ENCODE measurements at places on chromosomes 4 and X.

GRCh38 chrX:108001218-108001814 lies 19.1 kb upstream of the TEX13B start:
- DNase-seq, result peak; percentile 8

DNA sequence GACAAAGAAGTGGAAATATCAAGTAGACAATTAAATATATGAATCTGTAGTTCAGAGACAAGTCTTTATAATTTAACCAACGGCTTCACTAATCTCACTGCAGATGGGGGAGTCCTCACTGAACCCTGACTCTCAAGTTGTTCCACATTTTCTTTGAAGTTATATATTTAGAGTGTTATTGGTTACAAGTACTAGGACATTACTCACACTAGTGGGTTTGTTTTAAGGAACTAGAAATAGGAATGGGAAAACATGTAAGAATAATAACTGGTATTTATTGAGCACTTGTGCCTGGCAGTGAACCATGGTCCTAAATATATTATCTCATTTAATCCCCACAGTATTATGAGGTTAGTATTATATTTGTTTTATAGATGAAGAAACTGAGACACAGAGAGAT lies 22.0 kb downstream of the MND1 start:
- DNase-seq, result no peak

GRCh38 chr4:2961421-2961810 lies 1.8 kb downstream of the NOP14 start:
- DNase-seq, result no peak

GRCh38 chrX:134664202-134664601 lies 5.9 kb upstream of the PLAC1 start:
- no peak for DNase-seq

DNA sequence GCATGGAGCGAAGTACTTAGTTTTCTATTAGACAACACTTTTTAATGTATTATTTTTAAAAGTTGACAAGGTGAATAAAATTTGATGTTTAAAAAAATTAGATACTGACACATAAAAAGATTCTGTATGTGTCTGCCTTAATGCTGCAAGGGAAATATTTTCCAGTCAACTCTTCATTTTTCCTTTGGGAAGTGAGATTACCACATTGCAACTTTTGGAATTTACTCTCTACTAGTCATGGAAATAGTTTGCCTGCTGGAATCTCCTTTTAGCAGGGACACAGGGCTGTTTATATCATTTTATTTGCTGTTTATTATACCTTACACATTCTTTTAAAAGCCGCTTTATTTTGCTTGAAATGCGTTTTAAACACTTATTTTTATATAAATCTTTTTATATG lies 135.1 kb downstream of the MID1 start:
- no peak for DNase-seq

DNA sequence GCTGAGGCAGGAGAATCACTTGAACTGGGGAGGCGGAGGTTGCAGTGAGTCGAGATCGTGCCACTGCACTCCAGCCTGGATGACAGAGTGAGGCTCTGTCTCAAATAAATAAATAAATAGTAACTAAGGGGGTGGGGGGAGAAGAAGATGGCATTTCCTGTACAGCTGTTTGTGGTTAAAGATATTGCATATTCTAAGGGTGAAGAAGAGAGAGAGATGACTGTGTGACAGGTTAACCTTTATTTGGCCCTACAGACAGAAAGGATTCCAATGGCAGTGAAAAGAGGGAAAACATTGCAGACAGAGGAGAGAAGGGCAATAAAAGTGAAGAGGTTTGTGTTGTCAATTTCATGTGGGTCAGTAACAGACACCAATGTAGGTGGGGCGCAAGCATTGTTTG lies 9.4 kb downstream of the TASL start:
- DNase-seq, result no peak

GRCh38 chrX:19513383-19513782 lies 1.9 kb downstream of the MAP3K15 start:
- DNase-seq, result peak; percentile 67

DNA sequence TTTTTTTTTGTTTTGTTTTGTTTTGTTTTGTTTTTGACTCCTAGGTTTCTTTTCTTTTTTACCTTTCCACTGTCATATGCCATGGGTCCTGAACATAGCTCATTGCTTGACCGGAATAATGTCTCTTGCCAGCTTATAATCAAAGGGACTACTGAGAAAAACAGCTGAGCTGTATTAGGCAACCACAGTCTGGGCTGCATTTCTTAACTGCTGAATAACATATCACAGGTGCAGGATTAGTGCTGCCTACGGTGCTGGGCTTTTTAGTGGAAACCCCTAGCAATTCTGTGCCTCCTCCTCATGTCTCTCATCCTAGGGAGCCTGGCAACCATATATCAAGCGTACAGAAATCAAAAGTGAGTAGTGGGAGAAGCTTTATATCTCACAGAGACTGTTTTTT lies 333.5 kb downstream of the BMPR1B start:
- DNase-seq, result no peak

DNA sequence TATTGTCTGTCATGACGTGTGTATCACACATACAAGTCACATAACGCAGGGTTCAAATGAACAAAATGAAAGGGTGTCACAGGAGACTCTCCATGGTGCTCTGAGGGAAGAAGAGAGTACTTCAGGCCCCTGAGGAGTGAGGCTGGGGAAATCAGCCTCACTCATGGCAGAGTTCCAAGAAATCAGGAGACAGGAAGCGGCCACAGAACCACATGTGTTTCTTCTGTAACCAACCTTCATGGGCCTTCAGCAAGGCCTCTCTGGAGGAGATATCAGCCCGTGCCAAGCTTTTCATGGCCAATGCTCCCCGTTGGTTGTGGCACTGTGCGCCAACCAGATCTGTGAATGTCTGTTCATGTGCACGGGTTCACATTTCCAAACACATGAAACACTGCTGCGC lies 76.0 kb downstream of the NAT8L start:
- peak; percentile 30 for DNase-seq

DNA sequence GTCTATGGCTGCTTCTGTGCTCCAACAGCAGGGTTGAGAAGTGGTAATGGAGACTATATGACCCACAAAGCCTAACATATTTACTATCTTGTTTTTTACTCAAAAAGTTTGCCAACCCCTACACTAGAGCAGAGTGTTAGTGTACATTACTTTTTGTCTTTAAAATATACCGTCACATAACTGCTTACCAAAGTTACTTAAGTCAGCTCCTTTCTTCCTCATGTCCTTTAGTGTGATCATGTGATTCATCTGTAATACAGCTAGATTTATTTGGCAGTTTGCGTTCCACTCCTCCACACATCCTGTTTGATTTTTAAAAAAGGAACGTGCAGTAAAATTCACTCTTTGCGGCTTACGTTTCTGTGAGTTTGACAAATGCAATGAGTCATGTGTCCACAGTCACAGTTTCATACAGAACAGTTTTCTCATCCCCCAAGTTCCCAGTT lies 162.4 kb upstream of the GPRIN3 start:
- DNase-seq, result no peak

DNA sequence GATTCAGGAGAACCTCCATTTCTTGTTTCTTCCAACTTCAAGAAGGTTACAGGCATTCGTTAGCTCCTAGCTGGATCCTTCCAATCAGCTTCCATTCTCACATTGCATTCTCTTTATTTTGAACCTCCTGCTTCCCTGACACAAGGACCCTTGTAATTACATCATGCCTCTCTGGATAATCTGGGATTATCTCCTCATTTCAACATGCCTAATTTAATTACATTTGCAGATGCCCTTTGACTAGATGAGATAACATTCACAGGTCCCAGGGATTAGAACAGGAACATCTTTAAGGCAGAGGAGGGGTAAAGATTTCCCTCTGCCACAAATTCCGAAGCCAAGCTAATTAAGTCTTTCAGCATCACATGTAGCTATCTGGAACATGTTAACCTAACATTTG lies 753.8 kb upstream of the PCDH7 start:
- no peak for DNase-seq

DNA sequence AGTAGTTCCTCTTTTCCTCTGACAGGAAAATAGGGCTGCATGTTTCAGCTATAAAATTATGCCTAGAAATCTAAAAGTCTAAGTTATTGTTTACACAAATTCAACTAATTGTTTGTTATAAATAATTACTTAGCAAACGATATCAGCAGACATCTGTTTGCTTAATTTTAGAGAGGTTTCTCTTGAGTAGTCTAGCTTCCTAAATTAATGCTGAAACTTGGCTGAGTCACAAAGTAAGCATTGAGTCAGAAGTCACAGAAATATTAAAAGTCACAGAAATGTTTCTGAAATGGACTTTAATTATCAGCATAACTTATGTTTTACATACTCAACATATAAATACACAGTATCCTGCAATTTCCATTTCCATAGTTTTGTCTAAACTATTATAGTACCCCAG lies 1044.0 kb downstream of the CCSER1 start:
- DNase-seq, result no peak

DNA sequence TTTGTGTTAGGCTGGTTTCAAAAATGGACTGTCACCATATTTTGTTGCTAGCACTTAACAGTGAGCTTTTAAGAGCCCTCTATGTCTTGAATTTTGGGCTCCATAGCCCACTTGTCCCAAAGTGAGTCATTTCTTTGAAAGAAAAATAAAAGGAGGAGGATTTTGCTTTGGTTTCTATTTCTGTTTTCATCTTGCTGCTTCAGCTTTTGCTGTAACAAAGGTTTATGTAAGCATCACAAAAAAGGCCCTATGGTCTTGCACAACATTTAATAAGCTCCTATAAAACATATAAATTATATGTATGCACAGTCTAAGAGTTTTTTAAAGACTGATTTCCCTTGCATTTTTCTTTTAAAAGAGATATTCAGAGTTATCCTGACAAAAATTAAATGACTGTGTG lies 105.2 kb downstream of the PHOX2B start:
- DNase-seq, result no peak

- no peak for DNase-seq
These were observed 62.5 kb downstream of the AFAP1 start for GRCh38 chr4:7877176-7877575.

- DNase-seq, result no peak
These were observed 13.2 kb upstream of the NKX6-1 start for GRCh38 chr4:84512277-84512676.

GRCh38 chr4:178385481-178385880 lies 943.2 kb upstream of the AGA start:
- DNase-seq, result no peak

DNA sequence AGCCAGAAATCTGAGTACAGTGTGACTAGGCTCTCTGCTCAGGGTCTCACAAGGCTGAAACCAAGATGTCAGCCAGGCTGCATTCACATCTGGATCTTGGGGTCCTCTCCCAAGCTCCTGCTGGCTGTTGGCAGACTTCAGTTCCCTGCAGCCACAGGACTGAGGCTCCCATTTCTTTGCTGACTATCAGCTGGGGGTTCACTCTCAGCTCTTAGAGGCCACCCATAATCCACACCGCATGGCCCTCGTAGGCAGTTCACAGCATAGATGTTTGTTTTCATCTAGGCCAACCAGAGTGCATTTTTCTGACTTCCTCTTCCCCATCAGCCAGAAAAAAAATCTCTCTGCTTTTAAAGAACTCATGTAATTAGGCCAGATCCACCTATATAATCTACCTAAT lies 8.2 kb upstream of the WDR44 start:
- no peak for DNase-seq

GRCh38 chr4:164501074-164501473 lies 252.9 kb upstream of the SMIM31 start:
- DNase-seq, result no peak

DNA sequence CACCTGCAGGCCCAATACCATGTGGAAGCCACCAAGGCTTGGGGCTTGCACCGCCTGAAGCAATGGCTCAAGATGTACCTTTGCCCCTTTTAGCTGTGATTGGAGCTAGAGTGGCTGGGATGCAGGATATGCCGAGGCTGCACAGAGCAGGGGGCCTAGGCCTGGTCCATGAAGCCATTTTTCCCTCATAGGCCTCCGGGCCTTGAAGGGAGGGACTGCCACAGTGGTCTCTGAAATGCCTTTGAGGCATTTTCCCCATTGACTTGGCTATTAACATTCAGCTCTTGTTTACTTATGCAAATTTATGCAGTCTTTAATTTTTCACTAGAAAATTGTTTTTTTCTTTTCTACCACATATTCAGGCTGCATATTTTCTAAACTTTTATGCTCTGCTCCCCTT lies 203.2 kb upstream of the HHIP start:
- no peak for DNase-seq

- no peak for DNase-seq
These were observed 9.6 kb downstream of the DDX60 start for GRCh38 chr4:168308912-168309311.

DNA sequence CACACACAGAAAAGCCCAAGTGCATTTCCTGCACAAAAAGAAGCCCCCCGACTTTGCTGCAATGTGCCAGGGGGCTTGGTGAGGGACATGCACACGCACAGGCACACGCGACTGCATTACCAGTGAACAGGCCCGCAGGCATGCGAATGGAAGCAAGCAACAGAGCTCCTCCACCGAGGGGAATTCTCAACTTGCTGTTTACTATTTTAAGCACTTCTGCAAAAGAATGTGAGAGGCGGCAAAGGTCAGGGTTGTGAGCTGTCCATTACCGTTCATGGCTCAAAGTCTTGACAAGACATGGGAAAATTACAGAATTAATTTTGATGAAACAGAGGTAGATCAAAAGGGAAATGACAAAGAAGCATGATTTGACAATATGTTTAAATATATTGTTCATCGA lies 342.5 kb upstream of the NOCT start:
- no peak for DNase-seq

DNA sequence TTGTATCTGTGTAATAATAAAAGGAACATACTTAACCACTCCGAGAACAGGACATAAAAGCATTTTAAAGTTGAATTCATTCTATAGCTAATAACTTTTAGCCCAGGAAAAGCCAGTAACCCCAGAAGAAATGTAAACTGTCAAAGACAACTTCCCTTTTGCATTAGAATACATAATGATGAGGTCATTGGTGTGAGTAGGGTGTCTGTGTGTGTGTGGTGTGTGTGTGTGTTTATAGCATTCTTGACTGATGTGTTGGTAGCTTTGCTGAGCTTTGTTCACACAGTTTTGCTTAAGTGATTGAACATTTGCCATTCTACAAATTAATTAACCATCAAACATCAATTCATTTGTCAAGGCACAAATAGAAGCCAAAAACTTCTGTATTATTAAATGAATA lies 559.6 kb downstream of the ARAP2 start:
- DNase-seq, result no peak

DNA sequence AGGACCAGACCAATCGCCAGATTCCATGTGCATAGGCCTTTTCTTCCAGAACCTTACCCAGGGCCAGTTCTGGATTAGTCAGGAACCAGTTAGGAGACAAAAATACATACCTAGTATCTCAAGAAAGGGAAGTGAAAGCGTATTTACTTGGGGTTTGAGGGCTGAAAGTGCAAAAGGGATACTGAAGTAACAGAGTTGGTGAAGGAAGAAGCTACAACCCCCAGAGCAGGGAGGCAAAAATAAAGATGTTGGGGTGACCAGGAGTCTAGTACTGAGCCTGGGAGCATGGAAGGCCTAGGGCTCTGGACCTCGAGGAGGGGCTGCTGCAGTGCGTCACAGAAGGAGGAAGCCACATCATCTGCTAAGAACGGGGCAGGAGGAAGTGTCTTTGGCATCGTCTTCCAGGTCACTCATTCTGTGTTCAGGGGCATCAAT lies 38.3 kb downstream of the TKTL1 start:
- no peak for DNase-seq

DNA sequence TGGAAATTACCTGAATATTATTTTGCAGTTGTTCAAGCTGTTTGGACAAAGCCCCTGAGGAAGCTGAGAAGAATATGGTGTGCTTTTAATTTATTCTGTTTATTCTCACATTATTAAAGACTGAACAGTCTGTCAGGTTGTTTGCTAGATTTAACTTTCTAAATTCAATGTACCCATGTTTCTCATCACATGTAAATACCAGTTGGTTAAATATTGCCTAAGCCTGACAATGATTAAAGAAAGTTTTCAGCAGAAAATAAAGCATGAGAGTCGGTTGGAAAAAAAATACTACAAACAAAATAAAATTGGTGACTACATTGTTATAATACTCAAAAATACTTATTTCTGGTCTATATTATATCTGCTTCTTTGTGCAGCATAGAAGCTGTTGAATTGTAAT lies 1974.7 kb downstream of the ARAP2 start:
- no peak for DNase-seq
